ENCODE measurements at places on chromosomes 2 and 18.

- no peak for DNase-seq
These were observed 31.8 kb downstream of the SALL3 start for GRCh38 chr18:79011300-79011870.

- DNase-seq = no peak
These were observed 21.6 kb downstream of the FBXO36 start for GRCh38 chr2:229943770-229944449.

DNA sequence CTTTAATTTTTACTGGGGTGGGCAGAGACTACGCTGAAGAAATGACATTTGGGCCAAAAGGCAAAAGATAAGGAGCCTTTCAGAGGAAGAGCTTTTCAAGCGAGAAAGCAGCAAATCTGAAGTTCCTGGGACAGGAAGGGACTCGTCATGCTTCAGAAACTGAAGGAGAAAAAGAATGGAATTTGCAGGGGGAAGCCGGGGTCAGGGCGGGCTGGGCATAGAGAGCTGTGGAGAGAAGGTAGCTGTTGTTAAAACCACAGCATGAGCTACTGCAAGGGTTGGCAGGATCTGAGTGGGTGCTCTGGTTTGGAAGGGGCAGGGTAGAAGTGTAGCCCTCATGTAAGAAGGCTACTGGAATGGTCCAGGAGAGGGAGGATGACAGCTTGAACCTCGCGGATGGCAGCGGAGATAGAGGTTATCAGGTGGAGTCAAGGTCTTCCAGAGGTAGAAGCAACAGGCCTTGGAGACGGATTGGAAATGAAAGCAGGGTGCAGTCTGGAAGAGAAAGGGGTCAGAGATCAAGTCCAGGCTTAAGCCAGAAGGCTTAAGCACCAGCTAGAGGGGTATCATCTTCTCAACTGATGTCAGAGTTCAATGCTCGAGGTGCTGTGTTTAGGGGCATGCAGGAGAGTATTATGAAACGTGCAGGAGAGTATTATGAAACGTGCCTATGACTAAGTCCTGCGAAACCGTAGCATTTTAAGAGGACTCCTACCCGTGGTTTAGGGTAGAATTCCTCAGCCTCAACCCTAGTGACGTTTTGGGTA, 18.9 kb downstream of the ATP8B1 start:
- DNase-seq = no peak

DNA sequence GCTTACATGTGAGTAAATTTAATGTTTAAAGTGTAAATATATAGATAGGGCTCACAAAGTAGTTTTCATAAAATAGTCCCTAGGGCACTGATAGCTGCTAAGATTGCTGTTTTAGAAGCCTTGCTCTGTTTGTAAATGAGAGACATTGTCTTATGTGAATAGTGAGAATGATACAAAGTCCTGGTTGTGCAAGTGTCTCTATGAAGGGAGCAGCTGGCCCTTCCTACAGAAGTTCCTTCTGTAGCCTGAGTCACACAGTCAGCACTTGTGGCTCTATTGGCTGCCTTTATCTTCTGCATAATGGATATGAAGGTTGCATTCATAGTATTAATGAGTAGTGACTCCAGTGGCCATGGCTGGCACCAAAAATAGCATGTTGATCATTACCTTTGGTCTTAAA, 279.7 kb downstream of the OSR1 start:
- DNase-seq = no peak

DNA sequence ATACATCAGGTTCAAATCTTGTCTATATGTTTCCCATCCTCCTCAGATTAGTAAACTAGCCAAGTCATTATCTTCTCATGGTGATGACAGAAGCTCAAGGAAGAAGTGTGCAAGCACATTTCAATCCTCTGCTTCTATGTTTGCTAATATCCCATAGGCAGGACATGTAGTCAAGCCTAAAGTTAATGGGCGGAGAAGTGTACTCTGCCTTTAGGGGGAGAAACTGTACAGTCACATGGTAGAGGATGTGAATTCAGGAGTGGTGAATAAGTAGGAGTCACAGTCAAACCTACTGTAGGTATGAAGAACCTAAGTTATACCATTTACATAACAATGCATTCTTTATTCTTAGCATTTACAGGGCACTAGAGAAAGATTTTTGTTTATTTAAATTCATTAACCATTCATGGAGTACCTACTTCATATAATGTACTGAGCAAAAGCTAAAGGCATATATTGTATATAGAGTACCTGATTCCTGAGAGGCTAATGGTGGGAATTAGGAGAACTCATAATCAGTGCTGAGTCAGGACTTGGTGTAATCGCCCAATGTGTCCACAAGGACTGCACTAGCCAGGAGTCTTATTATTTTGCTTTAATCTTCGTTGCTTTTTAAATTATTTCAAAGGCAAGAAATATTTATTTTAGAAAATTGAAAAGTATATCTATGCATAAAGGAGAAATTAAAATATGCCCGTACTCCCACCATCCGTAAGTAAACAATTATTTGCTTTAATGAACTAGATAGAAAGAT, 394.3 kb upstream of the ETAA1 start:
- no peak for DNase-seq

DNA sequence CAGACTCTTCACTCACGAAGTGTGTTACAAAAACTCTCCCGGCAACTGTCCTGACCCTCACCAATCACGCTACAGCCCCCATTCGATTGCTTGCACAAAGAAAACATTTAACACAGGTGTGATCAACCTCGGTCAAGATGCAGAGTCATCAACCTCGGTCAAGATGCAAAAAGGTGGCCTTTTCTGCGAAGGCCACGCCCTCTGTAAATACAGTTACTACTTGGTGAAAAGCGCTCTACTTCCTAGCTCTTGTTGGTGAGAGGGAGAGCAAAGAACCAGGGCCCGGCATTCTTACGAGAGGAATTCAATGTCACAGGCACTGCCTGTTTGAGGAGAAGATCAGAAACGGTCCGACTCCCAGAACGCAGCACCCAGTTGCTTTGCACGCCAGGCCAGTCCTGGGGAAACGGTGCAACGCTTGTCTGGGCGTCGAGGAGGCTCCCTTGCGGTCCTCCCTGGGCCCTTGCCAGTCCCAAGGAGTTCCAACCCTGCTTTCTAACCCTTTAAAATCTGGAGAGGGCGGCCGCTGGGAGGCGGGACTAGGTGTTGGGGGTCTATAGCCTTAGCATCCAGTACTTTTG, 1.9 kb downstream of the PIEZO2 start:
- no peak for DNase-seq

GRCh38 chr2:213237251-213237650, 47.0 kb upstream of the SPAG16 start:
- no peak for DNase-seq

GRCh38 chr2:226761195-226761583, 38.4 kb downstream of the IRS1 start:
- no peak for DNase-seq

DNA sequence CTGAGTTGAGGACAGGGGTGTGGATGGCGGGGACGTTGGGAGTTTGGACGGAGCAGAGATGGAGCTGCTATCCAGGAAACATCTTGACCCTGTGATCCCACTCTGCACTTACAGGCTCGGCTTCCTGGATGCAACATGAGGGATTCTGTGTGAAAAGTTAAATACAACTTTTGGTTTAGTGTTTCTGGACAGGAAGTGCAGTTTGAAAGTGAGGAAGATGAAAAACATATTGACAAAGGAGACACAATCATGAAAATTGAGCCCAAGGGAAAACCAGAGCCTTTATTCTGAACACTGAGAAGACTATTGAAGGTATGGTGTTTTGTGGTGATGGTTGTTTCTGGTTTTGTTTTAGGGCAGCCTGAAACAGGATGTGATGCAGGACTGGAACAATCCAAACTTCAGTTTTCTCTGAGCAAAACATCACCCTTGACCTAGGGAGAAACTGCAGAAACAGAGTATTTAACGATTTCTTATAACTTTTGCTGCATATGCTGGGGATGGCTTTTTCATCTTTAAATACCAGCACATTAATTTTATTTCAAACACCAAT, 76.5 kb upstream of the RFX8 start:
- DNase-seq = no peak

DNA sequence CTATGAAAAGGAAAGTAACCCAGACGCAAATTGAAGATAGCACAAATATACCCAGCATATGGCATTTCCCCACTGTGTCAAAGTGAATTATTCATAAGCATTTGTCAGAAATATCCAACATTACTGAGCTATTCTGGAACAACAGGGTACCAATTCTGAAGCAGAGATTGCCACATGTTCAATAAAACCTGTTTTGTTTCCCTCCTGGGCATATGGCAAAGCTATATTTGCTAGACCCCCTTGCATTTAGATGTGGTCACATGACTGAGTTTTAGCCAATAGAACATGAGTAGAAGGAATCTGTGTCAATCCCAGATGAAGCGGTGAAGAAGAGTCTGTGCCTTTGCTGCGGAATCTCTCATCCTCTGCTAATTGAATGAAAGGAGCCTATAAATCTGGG, 296.4 kb upstream of the DLGAP1 start:
- DNase-seq = peak; percentile 53

GRCh38 chr18:59006461-59007067, 133.1 kb upstream of the SEC11C start:
- DNase-seq = no peak

Data from NCI-H1694 treated with DMSO at 0.1 percent for 48 hours (cell line).